H1 (cell line): ENCODE measurements at places on chromosomes 5 and 9.

- peaks cover 14% of the 10 kb centered on the region for H3K4me1 ChIP-seq
- H3K4me3 ChIP-seq = no peak overlapping the region
- H3K36me3 ChIP-seq = peaks cover 5% of the 10 kb centered on the region; the same call in 1 of the 2 replicates
- no peak overlapping the region for H3K27ac ChIP-seq
Measured at GRCh38 chr9:113886466-113886865, 10.4 kb downstream of the ZNF618 start.

GRCh38 chr9:93572221-93572620 lies 4.2 kb upstream of the PHF2 start:
- no peaks in the 10 kb centered on the region for H3K36me3 ChIP-seq
- no peak for DNase-seq
- peaks cover 7% of the 10 kb centered on the region; the same call in 1 of the 2 replicates for H3K4me1 ChIP-seq
- no peak overlapping the region for H3K27ac ChIP-seq

GRCh38 chr9:13721481-13722235 lies 442.2 kb upstream of the MPDZ start:
- H3K4me3 ChIP-seq = no peak overlapping the region
- DNase-seq = no peak
- H3K27me3 ChIP-seq = no peaks in the 10 kb centered on the region
- no peak overlapping the region for H3K27ac ChIP-seq
- H3K4me1 ChIP-seq = no peaks in the 10 kb centered on the region; the same call in none of the 2 replicates
- H3K36me3 ChIP-seq = no peaks in the 10 kb centered on the region

- no peaks in the 10 kb centered on the region for H3K27me3 ChIP-seq
- H3K36me3 ChIP-seq = no peaks in the 10 kb centered on the region
- no peak for DNase-seq
- H3K27ac ChIP-seq = no peak overlapping the region
Measured at GRCh38 chr5:161256957-161257356, 289.6 kb downstream of the GABRB2 start.

DNA sequence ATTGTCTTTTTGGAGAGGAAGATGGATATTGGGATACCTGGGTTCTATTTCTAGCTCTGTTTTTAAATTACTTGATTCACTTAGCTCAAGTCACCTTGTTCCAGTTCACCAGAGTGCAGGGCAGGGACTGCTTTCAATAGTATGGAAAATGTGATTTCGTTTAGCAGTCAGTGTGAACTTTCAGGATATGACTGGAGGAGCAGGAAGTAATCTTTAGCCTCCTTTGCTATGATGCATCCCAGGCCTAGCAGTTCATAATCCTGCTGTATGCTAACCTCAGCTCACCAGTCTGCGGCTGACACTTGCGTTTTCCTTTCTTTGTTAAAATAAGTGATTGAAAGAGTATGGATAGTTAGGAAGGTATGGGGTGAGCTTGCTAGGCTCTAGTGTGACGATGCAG lies 169.7 kb downstream of the ARHGAP26 start:
- no peaks in the 10 kb centered on the region; the same call in 1 of the 2 replicates for H3K36me3 ChIP-seq
- H3K27me3 ChIP-seq = no peaks in the 10 kb centered on the region
- H3K27ac ChIP-seq = no peak overlapping the region
- H3K4me3 ChIP-seq = no peak overlapping the region
- no peaks in the 10 kb centered on the region for H3K4me1 ChIP-seq
- DNase-seq = no peak
